Sciatic nerve (tissue), 2 donors: ENCODE measurements at places on chromosomes 7 and 10.

DNA sequence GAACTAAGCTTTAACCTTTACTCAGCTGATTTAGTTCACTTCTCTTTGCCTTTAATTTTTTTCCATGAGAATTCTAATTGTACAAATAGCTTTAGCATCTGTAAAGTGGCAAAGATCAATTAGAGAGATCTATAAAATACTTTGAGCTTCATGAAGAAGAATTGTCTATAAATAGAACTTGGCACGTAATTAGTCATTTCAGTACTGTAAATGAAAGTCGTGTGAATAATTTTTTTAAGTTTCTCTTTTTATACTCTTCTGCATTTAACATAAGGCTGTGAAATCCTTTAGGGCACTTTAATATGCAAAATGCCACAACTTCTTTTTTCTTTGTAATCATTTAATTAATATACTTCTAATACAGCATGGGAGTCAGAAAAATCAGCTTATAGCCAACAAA, 177.8 kb downstream of the CSTF2T start:
- no peak for DNase-seq

- DNase-seq, result no peak
These were observed 261.6 kb downstream of the TNS3 start for GRCh38 chr7:47320296-47320695.

- no peak for DNase-seq
These were observed 640.8 kb downstream of the XPNPEP1 start for GRCh38 chr10:109282510-109282909.

- no peak for DNase-seq
These were observed 28.9 kb upstream of the TRIM8 start for GRCh38 chr10:102615361-102615760.

- no peak for DNase-seq
These were observed 30.1 kb upstream of the CNPY1 start for GRCh38 chr7:155576416-155576815.

DNA sequence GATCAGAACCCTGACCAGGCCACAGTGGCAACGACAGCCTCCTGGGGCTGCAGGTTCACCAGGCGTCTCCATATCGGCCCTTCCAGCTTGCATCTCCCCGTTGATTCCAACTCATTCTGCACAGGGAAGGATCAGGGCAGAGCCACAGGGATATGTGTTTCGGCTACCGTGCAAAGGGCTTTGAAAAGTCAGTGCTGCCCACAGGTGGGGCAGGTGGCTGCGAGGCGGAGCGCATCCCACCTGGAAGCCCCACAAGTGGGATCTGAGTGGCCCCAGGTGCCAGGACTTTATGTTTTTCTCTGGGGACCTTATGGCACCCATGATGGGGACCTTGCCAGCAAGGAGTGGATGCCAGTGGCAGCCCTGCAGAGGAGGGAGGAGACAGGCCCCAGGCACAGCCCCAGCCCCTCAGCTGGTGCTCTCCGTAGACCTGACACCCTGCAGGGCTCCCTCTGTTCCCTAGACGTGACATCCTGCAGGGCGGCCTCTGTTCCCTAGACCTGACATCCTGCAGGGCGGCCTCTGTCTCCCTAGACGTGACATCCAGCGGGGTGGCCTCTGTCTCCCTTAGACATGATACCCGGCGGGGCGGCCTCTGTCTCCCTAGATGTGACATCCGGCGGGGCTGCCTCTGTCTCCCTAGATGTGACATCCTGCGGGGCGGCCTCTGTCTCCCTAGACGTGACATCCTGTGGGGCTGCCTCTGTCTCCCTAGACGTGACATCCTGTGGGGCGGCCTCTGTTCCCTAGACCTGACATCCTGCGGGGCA, 189.4 kb downstream of the ELFN1 start:
- no peak for DNase-seq

- no peak for DNase-seq
These were observed 249.8 kb upstream of the LYZL1 start for GRCh38 chr10:29039091-29039490.

DNA sequence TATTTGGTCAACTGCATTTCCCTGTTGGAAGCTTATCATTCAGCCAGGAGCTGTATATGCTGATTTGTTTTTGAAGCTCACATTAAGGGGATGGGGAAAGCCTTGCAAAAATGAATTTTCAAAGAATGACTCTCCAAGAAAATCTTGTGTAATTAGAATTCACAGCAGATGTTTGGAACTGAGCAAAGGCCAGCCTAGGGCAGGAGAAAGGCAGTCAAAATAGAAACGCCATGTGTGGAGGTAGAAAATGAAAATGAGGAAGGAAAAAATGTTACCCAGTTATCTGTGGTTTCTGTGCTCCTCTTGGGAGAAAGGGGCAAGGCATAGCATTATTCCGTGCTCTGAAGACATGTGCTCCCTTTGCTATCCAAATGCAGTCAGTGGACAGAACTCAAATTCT, 93.5 kb downstream of the NRP1 start:
- no peak for DNase-seq

DNA sequence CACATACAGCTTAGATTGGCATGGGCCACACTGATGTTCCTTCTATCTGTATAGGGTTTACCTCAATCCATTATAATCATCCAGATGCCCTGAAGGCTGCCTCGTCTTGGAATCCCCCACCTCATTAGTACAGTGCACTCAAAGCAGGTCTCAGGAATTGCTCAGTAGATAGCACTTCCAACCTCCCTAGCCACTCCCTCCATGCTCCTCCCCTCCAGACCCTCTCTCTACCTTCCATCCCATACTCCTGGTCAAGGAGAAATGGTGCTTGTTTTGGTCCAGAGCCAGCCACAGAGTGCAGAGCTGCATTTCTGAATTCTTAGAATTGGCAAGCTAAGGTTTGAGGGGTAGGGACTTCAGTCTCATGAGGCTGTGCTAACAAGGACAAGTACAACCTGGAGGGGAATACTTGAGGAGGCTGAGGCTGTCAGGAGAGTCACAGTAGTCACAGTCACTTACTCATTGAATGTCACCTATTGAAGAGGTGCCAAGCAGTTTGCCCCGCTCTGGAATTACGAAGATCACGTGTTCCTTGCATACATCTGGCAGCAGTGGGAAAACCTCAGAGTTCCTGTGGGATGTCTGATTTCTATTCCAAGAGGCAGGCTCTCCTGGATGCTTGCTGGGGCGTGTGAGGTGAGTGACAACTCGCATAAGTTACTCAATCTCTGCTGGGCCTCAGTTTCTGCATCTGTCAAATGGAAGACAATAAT, 60.7 kb upstream of the ZNF746 start:
- DNase-seq, result no peak

- DNase-seq, result no peak
These were observed 106.0 kb downstream of the ADARB2 start for GRCh38 chr10:1631282-1631681.

GRCh38 chr7:145753004-145753403, 363.6 kb upstream of the CNTNAP2 start:
- DNase-seq, result no peak

DNA sequence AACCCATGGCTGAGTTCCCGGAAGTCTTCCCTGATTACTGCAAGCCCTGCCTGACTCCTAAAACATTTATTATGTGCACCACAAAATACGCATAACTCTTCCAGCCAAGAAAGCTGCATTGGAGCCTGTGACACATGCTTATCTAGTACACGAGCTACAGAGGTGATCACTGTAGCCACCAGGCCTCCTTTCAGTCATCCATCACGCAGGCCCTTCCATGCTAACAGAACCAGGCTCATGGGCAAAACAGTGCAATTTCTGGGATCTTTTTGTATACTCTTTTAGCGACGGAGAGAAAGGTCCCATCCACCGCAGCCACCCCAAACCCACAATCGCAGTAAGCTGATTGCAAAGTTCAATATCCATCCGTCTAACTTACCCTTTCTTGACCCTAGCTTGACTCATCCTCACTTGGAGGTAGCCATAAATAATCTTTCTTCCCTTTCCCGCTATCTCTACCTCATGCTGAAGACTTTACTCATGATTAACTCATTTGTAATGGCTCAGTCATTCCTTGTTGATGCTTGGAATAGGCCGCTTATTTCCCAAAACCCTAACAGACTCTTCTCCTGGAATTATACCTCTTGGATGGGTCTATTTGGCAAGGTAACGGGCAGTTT, 1203.5 kb downstream of the TYW1 start:
- no peak for DNase-seq

GRCh38 chr10:90939116-90939515, 18.2 kb upstream of the ANKRD1 start:
- DNase-seq, result no peak

DNA sequence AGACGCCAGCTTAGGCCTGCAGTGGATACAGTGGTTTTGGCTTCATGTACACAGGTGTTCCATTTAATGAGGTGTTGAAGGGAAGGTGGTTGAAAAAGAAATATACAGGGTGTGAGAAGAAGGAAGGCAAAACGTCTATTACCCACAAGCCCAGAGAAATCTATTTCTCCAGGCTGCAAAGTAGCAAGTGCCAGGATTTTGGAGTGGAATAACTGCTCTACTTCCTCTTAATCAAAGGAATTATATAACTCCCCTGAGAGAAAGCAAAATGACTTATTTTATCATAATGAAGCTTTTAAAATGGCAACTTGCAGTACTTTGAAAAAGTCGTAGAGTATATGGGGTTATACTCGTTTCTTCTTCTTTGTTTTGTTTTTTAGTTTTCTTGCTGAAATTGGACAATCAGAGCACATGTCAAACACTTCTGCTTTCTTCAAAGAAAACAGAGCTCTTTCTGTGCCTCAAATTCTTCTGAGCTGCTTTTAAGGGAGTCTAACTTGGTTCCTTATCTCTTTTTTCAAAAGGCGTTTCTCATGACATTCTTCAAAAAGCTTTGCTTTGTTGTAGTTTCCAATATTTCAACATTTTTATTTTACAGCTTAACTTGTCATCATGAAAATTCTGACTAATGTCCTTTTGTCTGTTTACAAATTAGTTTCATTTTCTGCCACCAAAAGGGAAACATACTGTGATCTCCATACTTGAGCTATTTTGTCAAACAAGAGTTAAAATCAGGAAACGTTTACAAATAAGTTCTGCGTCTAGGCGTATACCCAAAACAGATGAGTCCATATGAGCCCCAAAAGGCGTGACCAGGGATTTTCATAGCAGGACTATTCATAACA, 289.7 kb downstream of the FRMD4A start:
- DNase-seq, result no peak

DNA sequence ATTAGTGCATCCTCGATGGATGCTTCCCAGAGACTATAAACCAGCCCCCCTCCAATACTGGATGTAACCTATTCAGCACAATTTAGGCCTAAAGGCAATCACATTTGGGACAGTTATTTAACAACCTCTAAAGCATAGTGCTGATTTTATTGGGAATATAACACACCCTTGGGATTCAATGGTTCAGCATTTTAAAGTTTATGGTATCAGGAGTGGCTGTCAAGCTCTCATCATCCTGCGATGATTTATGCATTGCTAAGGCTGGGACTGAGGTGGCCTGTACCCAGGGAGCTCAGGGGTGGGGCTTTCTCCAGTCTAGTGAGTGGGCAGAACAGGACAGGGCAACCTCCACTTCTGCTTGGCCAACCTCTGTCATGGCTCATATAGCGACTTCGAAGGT, 464.9 kb downstream of the INHBA start:
- no peak for DNase-seq

DNA sequence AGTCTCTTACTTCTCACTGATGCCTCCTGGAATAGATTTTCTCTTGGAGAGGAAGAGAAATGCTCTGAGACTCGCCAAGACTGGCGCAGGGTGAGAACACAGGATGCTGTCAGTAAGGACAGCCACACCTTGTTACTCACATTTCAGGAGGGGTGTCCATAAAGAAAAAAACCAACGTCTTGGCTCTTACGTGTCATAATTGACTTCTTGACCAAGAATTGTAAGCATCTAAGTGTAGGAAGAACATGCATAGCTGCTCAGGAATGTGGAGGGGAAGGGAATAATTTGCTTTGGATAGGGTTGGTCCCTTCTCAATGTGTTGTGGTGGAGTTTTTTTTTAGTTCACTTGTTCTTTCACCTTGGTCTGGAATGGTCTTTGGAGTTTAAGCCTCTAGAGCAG, 43.8 kb upstream of the ZNF438 start:
- DNase-seq, result no peak

GRCh38 chr7:53237344-53237913, 202.0 kb downstream of the POM121L12 start:
- no peak for DNase-seq

- no peak for DNase-seq
These were observed 69.5 kb upstream of the PODXL start for GRCh38 chr7:131625817-131626372.

- DNase-seq, result no peak
These were observed 12.5 kb downstream of the RNF133 start for GRCh38 chr7:122686360-122686878.

DNA sequence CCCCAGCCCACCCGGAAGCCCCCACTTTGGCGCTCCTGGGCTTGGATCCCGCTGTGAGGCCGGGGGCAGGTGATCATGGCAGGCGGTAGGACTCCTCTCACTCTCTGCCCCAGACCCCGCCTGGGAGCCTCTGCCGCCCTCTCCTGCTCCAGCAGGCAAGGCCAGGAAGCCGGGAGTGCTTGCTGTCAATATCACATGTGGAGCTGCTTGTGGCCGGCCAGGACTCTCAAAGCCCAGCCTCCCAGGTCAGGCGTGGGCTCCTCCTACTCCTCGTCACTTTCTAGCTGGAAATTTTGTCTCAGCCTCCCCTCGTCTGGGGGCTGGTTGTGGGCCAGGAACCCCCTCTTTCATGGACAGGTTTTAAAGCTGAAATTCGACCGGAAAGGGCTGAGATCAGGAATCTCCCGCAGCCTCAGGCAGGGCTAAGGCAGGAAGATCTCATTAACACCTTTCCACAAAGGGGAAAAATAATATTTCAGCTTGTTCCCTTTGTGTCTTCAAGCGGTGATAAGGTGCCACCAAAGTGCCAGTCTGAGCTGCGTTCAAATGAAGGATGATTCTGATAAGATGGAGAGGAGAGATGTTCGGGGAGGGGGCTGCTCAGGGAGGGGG, 273.6 kb upstream of the PODXL start:
- DNase-seq, result no peak

- DNase-seq, result no peak
These were observed 7.5 kb downstream of the STMP1 start for GRCh38 chr7:135669774-135670173.

DNA sequence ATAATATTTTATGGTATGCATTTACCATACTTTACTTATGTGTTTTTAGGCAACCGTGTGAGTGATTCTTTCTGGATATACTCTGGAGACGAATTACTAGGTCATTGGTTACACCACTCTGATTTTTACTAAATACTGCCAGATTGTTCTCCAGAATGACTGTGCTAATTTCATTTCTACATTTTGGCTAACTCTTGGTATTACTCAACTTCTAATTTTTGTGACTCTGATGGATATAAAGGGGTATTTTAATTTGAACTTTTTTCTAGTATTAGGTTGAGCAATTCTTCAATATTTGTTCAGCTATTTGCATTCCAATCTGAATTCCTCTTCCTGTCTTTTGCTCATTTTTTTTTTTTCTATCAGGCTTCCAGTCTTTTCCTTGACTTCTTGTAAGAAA, 223.6 kb downstream of the MDFIC start:
- no peak for DNase-seq

- no peak for DNase-seq
These were observed 662 bp downstream of the POLR3A start for GRCh38 chr10:78028438-78029268.

DNA sequence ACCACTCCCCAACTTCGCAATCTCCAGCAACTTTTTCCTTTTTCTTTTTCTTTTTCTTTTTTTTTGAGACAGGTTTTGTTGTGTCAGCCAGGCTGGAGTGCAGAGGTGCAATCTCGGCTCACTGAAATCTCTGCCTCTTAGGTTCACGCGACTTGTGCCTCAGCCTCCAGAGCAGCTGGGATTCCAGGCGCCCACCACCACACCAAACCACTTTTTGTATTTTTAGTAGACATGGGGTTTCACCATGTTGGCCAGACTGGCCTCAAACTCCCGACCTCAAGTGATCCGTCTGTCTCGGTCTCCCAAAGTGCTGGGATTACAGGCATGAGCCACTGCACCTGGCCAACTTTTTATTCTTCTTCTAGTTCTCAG, 55.0 kb downstream of the KIAA1549 start:
- DNase-seq, result no peak
